ENCODE measurements at places on chromosomes 16 and 17.

DNA sequence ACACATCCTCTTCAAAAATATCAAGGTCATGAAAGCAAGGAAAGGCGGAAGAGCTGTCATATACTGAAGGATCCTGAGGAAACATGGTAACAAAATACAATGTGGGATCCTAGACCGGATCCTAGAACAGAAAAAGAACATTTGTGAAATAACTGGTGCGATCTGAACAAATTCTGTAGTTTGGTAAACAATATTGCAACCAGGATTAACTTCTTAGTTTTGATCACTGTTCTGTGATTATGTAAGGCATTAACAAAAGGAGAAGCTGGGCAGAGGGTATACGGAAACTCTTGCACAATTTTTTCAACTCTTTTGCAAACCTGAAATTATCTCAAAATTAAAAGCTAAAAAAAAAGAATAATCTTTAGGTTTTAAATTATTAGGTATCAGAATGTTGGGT lies 109.7 kb downstream of the TRIM37 start:
- no peak for DNase-seq

DNA sequence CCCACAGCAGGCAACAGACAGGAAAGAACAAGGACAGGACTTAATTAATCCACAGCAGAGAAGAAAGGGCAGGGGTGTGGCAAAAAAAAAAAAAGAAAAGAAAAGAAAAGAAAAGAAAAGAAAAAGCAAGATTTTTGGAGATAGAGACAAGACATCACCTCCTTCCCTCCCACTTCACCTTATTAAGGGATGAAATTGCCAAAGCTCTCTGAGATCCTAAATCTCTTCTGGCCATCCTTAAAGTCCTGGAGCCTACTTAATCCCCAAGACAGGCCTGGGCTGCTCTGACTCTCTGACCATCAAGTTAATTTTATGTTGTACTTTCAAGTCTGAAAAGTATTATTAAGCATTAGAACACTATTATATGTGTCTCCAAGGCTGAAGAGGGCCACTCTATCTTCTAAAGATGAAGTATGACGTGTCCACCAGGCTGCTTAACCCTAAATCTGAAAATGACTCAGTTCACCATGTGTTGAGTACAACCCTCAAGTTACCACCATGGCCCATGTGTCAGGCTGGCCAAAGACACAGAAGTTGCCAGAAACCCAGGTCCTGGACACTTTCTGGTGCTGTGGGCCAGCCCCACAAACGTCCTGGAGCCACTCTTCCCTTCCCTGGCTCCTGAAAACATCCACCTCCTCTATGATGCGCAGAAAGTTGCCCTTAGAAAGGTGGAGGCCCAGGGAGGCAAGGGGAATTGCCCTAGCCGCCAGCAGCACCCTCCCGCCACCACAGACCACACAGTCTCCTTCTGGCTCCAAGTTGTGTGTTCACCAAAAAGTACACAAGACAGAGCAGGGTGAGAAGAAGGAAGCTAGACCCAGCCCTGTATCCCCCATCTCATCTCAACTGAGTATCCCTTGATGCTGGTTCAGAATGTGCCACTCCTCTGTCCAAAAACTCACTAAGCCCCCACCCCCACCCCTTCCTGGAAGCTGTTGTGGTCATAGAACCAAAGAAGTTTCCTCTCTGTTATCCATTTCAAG lies 2.7 kb downstream of the SOCS1 start:
- DNase-seq: no peak

- no peak for DNase-seq
Measured at GRCh38 chr16:3589001-3589400, 11.8 kb upstream of the NLRC3 start.

DNA sequence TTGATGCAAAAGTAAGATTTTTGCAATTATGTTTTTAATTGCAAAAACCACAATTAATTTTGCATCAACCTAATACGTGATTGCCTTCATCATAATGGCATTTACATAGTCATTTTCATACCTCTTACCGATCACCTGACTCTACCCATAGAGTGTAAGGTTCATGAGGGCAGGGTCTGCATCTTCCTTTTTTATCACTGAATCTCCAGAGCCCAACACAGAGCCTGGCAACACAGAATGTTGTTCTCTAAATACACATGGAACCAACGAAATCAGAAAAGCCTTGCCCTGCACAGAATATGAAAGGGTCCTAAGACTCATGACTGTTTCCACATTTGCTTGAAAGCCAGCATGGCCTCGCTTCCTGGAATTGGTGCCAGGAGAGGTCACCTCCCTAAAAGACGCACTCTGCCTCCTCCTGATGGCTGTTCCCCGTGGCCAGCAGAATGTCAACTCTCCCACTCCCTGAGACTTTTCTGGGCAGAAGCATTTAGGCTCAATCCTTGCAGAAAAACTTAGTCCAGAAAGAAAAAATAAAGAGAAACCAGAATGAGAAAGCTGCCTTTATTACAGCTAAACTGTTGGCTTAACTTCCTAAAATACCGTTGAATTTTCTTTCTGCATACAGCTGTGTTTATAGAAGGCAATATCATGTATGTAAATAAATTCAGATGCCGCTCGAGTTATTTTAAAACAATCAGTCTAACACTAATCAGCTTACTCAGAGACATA lies 327.8 kb upstream of the MAF start:
- DNase-seq: no peak

GRCh38 chr16:4578961-4579530 lies 22.9 kb downstream of the C16orf96 start:
- DNase-seq: no peak

GRCh38 chr17:81413497-81414135 lies 18.4 kb downstream of the BAHCC1 start:
- DNase-seq: no peak

DNA sequence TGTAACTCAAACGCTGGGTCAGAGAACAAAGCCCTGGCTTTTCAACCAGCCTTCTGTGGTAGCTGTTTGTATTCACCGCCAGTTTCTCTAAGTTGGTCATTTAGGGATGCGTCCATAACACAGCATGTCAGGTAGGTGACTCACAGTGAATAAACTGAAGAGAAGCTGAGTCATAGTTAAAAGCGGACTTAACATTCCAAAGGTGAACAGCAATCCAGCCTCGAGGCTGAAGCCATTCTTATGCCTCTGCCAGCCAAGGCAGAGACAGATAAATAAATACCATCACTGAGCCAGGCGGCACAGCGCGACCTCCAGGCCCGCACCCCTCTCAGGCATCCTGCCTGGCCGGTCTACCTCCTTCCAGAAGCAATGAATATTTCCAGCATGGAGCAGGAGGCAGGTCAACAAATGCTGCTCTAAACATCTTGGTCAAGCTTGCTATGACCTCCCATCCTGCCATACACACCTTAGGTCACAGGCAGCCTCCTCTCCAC lies 12.4 kb upstream of the CACNG4 start:
- DNase-seq: no peak

- no peak for DNase-seq
Measured at GRCh38 chr16:49688036-49688697, 167.7 kb downstream of the ZNF423 start.

DNA sequence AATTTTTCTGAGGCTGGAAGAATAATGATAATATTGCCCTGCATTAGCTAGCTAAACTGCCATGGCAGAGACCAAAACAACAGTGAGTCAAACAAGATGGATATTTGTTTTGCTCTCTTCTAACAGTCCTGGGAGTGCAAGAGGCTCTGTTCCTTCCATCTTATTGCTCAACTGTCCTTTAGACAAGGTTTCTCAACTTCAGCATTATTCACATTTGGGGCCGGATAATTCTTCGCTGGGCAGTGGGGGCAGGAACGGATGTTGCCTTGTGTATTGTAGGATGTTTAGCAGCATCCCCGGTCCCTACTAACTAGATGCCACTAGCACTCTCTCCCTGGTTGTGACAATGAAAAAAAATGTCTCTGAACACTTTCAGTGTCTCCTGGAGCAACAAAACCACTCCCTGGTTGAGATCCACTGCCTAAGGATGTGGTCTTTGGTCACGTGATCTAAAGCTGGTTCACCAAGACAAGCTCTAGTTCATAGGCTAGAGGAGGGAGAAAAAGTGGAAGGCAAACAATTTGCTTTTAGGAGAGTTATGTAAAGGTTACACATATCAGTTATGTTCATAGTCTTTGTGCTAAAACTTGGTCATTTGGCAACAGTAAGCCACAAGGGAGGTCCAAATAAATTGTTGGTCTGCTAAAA lies 144.4 kb downstream of the PCTP start:
- no peak for DNase-seq

DNA sequence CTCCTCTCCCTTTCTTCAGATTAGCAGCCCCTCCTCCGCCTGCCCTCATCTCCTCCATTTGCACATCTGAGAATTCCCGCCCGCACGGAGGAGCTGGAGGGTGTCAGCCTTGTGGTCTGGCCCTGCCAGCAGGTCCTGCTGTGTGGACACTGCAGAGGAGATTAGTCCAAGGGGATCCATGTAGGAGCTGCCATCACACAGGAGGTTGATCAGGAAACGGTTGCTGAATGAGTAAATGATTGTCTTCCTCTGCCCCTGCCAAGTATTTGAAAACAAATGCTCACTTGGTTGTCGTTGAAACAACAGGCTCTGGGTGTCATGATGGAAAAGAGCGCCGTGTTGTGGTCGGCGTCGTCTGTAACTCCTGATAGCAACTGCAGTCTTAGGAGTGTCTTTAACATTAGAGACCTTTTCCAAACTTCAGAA lies 63.8 kb upstream of the CHMP6 start:
- DNase-seq: no peak

GRCh38 chr16:19173649-19174383 lies 5.8 kb downstream of the SYT17 start:
- no peak for DNase-seq

GRCh38 chr17:1767358-1767757 lies 5.5 kb downstream of the SERPINF1 start:
- DNase-seq: no peak

DNA sequence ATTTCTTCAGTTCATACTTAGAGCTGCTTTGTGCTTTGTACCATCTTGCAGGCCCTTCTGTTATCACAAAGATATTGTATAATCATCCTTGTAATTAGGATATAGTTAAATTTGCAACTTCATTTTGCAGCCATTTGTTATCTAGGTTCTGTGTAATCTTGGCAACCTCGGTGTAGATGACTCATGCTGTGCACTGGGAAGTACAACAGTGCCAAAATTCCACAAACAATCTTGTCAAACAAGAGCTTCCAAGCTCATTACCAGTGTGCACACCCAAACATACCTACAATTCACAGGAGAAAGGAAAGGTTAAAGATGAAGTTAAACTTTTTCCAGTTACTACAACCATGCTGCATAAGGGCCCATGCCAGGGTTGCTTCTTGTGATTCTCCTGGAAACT lies 1231.8 kb downstream of the CDH11 start:
- DNase-seq: no peak

- DNase-seq: no peak
Measured at GRCh38 chr17:27621536-27621935, 9.5 kb upstream of the LGALS9 start.

GRCh38 chr17:4901108-4901647 lies 1.7 kb downstream of the CHRNE start:
- no peak for DNase-seq

- DNase-seq: no peak
Measured at GRCh38 chr16:89078172-89078571, 15.5 kb upstream of the ACSF3 start.

- no peak for DNase-seq
Measured at GRCh38 chr17:69857412-69857835, 217.6 kb upstream of the KCNJ16 start.

- DNase-seq: no peak
Measured at GRCh38 chr16:8950580-8951077, 13.1 kb downstream of the USP7 start.

GRCh38 chr17:76063875-76064546 lies 8.3 kb downstream of the SRP68 start:
- DNase-seq: no peak

DNA sequence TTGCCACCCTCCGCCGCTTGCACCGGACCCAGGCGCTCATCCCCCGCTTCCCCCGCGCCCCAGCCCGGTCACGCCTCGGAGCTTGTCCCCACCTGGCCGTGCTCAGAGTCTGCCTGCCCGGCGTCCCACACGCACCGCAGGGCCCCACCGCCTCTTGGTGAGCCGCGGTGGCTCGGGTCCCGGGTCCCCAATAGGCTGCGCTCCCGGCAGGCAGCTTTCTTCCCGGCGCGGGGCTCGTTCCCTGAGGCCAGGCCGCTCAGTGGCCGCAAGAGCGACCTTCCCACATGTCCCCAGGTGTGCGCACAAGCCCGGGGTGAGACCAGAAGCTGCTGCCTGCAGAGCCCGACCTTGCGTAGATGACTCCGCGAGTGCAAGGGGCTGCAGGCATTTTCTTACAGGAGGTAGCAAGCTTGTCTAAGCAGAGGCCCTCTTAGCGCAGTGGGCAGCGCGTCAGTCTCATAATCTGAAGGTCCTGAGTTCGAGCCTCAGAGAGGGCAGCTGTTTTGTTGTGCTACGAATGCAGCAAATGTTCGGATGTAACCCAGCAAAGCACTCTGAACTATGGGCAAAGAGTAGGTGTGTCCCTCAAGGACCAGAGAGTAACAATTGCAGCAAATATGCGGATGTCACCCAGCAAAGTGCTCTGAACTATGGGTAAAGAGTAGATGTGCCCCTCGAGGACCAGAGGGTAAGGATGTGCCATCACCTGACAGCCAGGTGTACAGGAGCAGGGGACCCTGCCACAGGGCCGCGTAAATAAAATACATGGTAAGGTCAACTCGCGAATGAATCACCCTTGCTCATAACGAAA lies 15.6 kb downstream of the TLE7 start:
- no peak for DNase-seq

- DNase-seq: no peak
Measured at GRCh38 chr16:8055761-8056160, 534.5 kb downstream of the TMEM114 start.

DNA sequence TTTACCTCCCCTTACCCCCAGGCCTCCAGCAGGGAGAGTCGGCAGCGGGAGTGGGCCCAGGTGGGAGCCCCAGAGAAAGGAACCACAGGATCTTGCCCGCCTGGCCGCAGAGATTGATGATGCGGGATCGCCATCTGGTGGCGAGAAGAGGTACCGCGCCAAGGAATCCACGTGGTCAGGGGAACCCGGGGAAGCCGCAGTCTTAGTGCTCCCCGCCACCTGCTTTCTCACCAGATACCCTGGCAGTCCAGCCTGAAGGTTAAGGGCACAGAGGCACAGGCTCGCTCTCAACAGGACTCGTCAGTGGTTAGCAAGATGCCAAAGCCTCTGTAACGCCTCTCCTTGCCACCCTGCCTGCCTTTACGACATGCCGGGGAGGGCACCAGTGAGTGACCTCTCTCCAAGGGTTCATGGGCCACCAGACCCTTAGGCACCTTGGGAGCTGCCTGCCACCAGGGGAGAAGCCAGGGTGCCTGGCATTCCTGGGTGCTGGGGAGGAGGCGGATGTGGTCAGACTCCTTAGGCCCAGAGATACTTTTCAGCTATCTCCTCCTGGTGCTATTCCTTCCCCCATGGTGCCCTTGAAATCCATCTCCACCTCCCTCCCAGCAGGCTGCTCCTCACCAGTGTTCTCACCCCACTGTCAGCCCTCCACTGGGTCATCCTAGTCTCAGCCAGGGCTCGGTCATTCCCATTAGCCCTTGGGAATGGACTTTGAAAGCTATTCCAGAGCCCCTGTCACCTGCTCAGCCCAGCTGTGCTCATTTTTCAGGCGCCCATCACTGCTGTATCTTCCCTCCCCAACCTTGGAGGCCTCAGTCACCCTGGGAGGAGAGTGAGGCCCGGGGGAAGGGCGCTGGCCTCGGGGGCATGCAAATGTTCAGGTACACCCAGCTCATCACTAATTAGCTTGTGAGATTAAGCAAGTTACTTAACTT lies 5.5 kb upstream of the RHBDF2 start:
- DNase-seq: peak; percentile 86
